Osteoblast (primary cell): ENCODE measurements at places on chromosomes 2 and 18. TPM values are rescaled to one million over a fixed set of nuclear protein-coding genes. Genes with fewer than 3 reads are reported as not detected.

GRCh38 chr2:51903728-51904127, 871.8 kb upstream of the NRXN1 start:
- no peaks in the 10 kb centered on the region for H3K36me3 ChIP-seq
- H3K4me1 ChIP-seq, result no peaks in the 10 kb centered on the region
- H3K4me3 ChIP-seq, result no peak overlapping the region
- no peak overlapping the region for H3K27ac ChIP-seq
- DNase-seq, result no peak

GRCh38 chr2:223722226-223722625, 115.2 kb downstream of the AP1S3 start:
- H3K27ac ChIP-seq, result no peak overlapping the region
- H3K4me1 ChIP-seq, result peaks cover 17% of the 10 kb centered on the region
- DNase-seq, result no peak
- no peak overlapping the region for H3K4me3 ChIP-seq
- no peaks in the 10 kb centered on the region for H3K36me3 ChIP-seq

DNA sequence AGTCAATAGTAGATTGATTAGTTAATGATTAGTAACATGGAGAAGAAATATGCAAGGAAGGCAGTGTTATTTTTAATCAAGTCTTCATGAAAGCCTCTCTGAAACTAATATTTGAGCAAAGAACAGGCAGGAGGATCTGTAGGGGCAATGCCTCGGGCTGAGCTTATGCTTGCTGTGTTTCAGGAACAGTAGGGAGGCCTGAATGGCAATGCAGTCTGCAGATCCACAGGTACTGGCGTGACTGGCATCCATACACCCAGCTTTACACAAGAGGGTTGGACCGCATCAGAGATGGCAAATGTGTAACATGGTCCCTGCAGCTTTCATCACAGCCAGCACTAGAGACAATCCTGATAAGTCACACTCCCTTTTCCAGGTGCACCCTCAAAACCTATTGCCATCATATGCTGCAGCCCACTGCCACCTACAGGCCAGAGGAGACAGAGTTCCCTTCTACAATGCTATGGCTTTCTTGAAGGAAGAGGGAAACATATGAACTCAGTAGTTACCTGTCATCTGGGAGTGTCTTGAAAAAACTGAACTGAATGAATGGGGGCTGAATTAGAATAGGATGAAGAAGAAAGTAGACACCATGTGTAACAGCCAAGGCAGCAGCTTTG, 582.4 kb upstream of the RAB6C start:
- H3K27me3 ChIP-seq, result no peaks in the 10 kb centered on the region
- no peak overlapping the region for H3K4me3 ChIP-seq
- no peaks in the 10 kb centered on the region for H3K36me3 ChIP-seq
- no peaks in the 10 kb centered on the region for H3K4me1 ChIP-seq

DNA sequence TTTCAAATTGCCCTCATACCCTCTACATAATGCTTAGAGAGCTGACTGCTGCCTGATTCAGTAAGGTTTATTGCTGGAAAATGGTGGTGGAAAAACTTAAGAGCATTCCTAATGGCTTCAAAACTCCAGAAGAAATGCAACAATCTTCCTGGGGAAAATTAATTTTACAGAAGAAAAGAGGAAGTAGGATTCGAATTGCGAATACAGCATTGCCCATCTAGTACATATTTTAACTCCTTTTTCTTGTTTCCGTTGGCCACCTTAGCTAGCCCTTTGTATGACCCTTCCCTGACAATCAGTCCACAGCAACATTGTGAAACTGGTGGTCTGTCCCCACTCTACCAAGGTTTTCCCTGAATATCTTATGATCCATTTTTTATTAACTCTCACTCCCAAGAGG, 224.7 kb downstream of the MTX2 start:
- H3K27me3 ChIP-seq, result no peaks in the 10 kb centered on the region
- H3K27ac ChIP-seq, result no peak overlapping the region
- no peaks in the 10 kb centered on the region for H3K36me3 ChIP-seq

KCNF1 gene
- under 0.01 TPM in 1 of 2 replicates, not detected in the other for total RNA-seq

DNA sequence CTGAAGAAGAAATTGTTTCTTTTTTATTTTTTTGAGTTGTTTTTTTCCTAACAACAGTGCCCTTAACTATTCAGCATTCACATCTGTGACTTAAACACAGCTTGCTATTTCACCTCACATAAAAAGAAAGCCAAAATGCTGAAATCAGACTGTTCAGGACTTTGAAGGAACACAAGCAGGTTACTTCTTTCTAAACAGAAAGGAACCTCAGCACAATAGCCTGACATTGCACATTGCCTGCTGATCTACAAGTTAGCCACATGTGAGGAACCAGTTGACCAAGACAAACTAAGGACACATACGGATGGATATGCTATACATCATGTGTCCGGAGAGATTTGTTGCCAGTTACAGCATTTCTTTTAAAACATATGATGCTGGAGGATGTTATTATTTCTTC, 331.1 kb downstream of the FSIP2 start:
- H3K4me1 ChIP-seq, result no peaks in the 10 kb centered on the region
- no peak overlapping the region for H3K4me3 ChIP-seq
- no peaks in the 10 kb centered on the region for H3K36me3 ChIP-seq
- no peak overlapping the region for H3K27ac ChIP-seq
- no peaks in the 10 kb centered on the region for H3K27me3 ChIP-seq
- no peak for DNase-seq

- no peak overlapping the region for H3K4me3 ChIP-seq
- H3K4me1 ChIP-seq, result peaks cover 22% of the 10 kb centered on the region
- H3K36me3 ChIP-seq, result no peaks in the 10 kb centered on the region
- no peaks in the 10 kb centered on the region for H3K27me3 ChIP-seq
- DNase-seq, result peak; percentile 57
- no peak overlapping the region for H3K27ac ChIP-seq
Measured at GRCh38 chr2:12059616-12060441, 313.4 kb downstream of the LPIN1 start.

PSD4 gene
- total RNA-seq, result 1.2 and 1.8 TPM in 2 replicates

DNA sequence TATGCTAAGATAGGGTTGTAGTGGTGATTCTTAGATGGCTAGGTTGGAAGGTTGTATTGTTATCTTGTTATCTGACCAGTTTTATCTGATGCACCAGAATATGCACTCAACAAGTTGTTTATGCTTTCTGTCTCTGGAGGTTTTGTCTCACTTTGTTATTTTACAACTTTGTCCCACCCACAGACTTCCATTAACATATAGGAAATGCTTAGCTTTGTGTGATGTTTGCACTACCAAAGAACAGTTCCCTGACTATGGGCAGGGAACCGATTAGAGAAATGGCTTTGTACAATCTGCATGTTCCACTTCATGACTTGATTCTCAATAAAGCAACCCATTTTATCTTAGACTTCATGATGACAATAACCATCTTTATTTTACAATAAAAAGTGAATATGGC, 160.6 kb upstream of the CDH20 start:
- H3K36me3 ChIP-seq, result no peaks in the 10 kb centered on the region
- no peak overlapping the region for H3K4me3 ChIP-seq
- no peaks in the 10 kb centered on the region for H3K4me1 ChIP-seq
- H3K27me3 ChIP-seq, result no peaks in the 10 kb centered on the region

CXCR2 gene
- total RNA-seq, result not detected in 2 replicates

DNA sequence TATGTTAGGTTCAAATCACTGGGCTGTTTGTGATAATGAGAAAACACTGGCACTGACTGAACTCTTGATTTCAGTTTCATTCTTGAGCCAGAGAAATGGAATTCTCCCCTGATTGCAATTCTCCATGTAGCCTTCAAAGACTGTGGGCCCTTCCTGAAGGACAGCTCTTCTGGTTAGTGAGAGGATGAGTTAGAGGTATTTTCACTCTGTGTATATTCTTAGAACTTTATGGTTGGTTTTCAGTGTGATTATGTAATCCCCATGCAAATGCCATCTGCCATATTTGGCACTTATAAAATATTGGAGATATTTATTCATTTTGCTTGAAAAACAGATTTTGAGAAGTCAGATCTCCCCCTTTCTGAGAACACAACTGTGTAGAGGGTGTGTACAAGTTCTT, 323.7 kb downstream of the SLC4A3 start:
- H3K27ac ChIP-seq, result no peak overlapping the region
- no peaks in the 10 kb centered on the region for H3K36me3 ChIP-seq
- DNase-seq, result no peak
- no peaks in the 10 kb centered on the region for H3K27me3 ChIP-seq

DNA sequence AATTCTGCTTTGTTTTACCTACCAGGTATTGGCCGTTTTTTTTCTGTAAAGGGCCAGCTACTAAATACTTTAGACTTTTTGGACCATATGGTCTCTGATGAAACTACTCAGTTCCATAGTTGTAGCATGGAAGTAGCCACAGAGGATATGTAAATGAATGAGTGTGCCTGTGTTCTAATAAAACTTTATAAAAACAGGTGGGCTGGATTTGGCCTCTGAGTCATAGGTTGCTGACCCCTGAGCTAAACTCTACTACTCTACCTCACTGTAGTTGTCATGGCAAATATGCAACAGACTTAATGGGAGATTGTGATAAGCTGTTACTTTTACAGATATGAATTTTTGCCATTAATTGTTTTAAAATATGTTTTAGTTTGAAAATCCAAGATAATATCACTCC, 19.7 kb downstream of the CLIP4 start:
- H3K27ac ChIP-seq, result no peak overlapping the region
- H3K36me3 ChIP-seq, result peaks cover 48% of the 10 kb centered on the region
- DNase-seq, result no peak
- H3K4me1 ChIP-seq, result peaks cover 20% of the 10 kb centered on the region
- H3K27me3 ChIP-seq, result no peaks in the 10 kb centered on the region

ASXL3 gene
- not detected in 2 replicates for total RNA-seq

DNA sequence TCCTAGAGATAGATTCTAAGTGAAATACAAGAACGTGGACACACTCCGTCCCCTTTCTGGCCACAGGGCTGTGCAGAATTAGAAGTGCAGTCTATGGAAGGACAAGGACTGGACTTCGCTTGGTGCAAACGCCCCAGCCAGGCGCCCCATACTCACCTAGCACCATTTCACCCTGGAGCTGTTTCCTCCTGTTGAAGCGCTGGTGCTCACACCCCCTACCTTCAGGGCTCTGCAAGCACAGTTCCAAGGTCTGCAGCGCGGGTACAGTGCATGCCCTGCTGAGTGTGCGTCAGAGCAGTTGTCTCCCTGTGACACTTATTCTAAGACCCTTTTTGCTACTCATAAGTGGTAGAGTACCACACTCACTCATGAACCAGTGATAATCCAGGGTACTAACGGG, 3.0 kb downstream of the HPCAL1 start:
- H3K36me3 ChIP-seq, result no peaks in the 10 kb centered on the region
- peak overlapping the region; percentile 70 for H3K27ac ChIP-seq
- DNase-seq, result peak; percentile 73

- H3K27me3 ChIP-seq, result no peaks in the 10 kb centered on the region
- no peak overlapping the region for H3K27ac ChIP-seq
- no peak overlapping the region for H3K4me3 ChIP-seq
- H3K36me3 ChIP-seq, result no peaks in the 10 kb centered on the region
- no peak for DNase-seq
- peaks cover 5% of the 10 kb centered on the region for H3K4me1 ChIP-seq
Measured at GRCh38 chr2:217353591-217353990, 493.7 kb upstream of the TNP1 start.

SERPINB10 gene
- total RNA-seq, result 0.29 TPM in 1 of 2 replicates, not detected in the other

DNA sequence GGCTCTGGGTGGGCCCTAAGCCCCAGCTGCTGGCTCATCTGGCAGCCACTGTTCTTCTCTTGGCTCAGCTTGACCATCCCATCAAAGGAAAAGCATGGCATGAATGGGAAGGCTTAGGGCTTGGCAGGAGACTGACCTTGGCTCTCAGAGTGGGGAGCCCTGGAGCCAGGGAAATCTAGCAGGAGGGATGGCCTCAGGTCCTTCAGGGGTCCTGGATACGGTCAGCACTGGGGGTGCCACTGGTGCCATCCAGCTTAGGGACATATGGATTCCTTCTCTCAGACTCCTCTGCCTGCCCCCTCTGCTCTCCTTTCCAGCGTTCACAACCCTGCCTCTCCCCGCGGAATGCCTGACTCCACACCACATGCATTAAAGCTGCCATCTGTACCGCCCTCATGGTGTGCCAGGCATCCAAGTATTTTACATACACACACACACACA, 165.5 kb upstream of the HAAO start:
- no peak overlapping the region for H3K4me3 ChIP-seq
- H3K27ac ChIP-seq, result peak overlapping the region; percentile 11
- peaks cover 61% of the 10 kb centered on the region for H3K4me1 ChIP-seq
- peak; percentile 47 for DNase-seq
- no peaks in the 10 kb centered on the region for H3K27me3 ChIP-seq

GRCh38 chr18:74196220-74197119, 48.1 kb downstream of the TIMM21 start:
- H3K4me1 ChIP-seq, result no peaks in the 10 kb centered on the region
- no peak overlapping the region for H3K27ac ChIP-seq
- H3K4me3 ChIP-seq, result peak overlapping the region; percentile 49
- H3K27me3 ChIP-seq, result peaks cover 14% of the 10 kb centered on the region

DNA sequence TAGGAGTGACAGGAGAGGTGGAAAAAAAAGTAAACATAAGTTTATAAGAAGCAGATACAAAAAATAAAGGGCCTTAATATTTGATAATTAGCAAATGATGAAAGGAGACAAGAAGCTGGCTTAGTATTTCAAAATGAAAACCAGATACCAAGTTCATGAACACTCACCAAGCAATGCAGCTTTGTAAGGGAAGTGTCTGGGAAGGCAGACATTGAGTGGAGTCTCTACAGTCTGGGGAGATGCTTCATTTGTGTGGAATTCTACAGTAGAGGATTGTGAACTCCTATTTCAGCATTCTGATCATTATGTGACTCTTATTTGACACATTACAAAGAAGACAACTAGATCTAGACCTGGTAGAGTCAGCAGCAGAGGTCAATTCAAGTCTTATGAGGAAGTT, 1072.7 kb downstream of the DSC3 start:
- H3K27ac ChIP-seq, result no peak overlapping the region
- DNase-seq, result no peak
- no peaks in the 10 kb centered on the region for H3K36me3 ChIP-seq
- H3K27me3 ChIP-seq, result no peaks in the 10 kb centered on the region

- no peak overlapping the region for H3K4me3 ChIP-seq
- H3K36me3 ChIP-seq, result no peaks in the 10 kb centered on the region
- H3K27ac ChIP-seq, result peak overlapping the region; percentile 89
- H3K27me3 ChIP-seq, result no peaks in the 10 kb centered on the region
Measured at GRCh38 chr2:9260464-9260918, 53.9 kb downstream of the ASAP2 start.

ATOH8 gene
- 18.6 and 35.1 TPM in 2 replicates for total RNA-seq

DNA sequence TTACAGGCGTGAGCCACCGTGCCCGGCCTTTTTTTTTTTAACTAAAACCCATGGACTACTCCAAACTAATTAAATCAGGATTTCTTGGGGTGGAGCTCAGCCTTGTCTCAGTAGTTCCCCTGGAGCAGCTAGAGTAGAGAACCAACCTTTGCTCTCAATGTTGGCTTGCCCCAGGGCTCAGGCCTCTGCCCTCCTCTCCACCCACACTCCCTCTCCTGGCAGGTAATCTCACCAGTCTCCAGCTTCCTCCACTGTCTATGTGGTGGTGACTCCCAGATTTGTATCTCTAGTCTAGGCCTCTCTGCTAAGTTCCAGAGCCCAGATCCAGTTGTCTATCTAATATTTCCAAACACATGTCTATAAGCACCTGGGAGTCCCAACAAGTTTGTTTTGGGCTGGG, 9.6 kb upstream of the MTA3 start:
- H3K27me3 ChIP-seq, result peaks cover 3% of the 10 kb centered on the region
- H3K4me1 ChIP-seq, result no peaks in the 10 kb centered on the region
- H3K27ac ChIP-seq, result no peak overlapping the region
- no peaks in the 10 kb centered on the region for H3K36me3 ChIP-seq

NEU4 gene
- total RNA-seq, result not detected in 2 replicates

FIGN gene
- 2.5 and 4.1 TPM in 2 replicates for total RNA-seq
